ENCODE measurements at places on chromosomes 1 and 21.

DNA sequence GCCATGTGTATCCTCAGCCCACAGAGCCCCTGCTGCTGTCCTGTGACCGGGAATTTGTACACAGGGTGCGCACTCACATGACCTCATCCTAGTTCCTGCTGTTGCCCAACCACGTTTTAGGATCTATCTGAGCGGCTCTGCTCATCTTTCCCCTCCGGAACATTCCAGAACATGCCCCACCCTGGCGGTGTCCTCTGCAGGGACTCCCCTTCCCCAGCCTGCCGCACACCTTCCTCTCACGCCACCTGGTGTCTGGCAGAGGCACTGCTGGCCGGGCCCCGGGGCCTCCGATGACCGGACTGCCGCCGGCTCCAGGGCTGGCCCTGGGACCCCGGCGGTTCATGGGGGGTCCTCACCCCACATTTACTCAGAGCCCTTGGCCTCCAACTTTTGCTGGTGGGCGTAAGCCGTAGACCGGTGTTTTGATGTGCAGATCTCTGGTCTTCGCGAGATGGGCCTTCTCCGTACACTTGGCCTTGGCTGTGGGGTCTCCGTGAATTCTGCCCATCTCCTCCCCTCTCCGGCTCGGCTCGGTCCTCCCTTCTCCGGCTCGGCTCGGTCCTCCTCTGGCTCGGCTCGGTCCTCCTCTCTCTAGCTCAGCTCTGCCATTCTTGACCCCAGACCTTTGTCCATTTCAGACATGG is 29.5 kb downstream of the ARHGEF16 start:
- DNase-seq = no peak

DNA sequence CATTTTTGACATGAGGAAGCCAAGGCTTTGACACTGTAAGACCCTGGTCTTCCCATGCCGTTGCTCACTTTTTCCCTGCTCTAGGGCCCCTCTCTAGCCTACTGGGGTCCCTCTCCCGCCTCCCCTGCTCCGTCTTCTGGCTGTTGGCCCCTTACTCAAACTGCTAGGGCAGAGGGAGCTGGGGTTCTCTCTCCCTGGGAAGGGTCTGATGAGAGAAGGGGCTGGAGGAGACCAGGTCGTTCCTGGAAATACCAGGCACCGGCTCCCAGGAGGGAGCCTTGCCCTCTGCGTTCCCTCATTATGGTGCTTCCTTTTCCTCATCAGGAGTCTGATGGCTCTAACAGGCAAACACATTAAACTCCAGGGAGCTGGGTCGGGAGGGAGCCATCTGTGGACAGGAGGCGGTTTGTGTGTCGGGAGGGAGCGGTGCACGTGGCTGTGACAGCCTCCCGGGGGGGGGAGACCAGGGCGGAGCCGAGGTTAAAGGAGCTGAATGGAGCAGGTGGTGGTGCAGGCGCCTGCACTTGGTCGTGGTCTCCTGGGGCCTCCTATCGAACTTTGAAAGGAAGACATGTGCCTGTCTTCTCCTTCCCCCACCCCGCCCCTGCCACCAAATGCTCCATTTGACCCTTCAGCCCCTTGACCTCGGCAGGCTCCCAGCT is 35.4 kb upstream of the LHX4 start:
- DNase-seq = no peak

- DNase-seq = no peak
Observed at GRCh38 chr1:47280142-47280541, 33.8 kb downstream of the STIL start.

DNA sequence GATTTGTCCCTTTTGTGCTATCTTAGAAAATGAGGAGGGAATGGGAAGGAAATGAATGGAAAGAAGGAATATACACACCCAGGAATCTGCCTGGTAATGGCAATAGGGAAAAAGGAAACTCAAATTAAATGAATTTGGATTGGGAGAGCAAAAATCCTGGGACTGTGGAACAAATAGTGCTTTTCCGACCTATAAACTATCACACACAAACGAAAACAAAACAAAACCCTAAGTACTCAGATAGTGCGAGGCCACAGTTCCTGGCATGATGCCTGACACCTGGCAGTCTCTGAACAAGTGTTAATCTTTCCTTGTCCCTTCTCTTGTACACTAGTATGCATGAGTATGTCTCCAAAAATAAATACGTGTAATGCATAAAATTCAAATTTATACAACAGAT is 319.8 kb upstream of the SPAG17 start:
- no peak for DNase-seq

- DNase-seq = no peak
Observed at GRCh38 chr1:118650107-118650807, 337.9 kb downstream of the TBX15 start.

- peak; percentile 2 for DNase-seq
Observed at GRCh38 chr21:15005391-15005790, 59.4 kb downstream of the NRIP1 start.

DNA sequence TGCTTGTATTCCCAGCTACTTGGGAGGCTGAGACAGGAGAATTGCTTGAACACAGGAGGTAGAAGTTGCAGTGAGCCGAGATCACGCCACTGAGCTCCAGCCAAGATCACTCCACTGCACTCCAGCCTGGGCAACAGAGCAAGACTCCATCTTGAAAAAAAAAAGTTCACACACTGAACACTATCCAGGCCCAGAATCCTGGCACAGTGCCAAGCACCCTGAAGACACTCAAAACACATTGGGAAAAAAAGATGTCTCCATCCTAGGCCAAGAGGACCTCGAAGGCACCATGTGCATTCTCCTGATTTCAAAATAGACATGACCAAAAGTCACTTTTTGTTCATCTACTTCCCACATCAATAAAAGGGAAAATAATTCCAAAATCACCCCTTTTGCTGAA is 38.7 kb downstream of the SLC9A1 start:
- no peak for DNase-seq

DNA sequence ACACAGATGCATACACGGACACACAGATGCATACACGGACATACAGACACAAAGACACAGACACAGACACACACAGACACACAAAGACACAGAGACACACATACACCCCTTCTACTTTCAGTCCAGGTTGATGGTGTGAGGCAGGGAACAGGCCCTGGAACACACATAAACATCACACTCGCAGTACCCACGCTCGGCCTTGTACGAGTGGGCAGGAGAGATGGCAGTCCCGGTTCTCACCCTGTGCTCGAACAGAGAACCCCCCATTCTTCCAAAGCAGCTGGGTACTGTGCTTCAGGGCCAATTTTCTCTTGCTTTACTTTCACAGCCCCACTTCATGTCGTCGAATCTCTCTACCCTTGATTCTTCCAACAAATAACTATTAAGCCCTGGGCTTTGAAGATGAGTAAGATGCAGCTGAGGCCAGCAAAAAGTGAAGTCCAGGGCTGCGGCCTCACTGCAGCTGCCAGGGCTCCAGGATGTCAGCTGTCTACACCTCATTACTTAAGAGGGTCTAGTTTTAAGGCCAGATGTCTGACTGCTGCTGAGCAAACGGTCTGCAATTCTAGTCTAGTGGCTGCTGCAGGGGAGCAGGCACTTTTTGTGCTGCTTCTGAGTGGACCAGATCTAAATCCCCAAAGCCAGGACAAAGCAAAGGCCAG is 90.1 kb downstream of the PGBD5 start:
- DNase-seq = no peak

GRCh38 chr1:244647819-244648218 is 5.1 kb upstream of the DESI2 start:
- DNase-seq = no peak

- no peak for DNase-seq
Observed at GRCh38 chr1:247400685-247401084, 15.3 kb upstream of the NLRP3 start.

DNA sequence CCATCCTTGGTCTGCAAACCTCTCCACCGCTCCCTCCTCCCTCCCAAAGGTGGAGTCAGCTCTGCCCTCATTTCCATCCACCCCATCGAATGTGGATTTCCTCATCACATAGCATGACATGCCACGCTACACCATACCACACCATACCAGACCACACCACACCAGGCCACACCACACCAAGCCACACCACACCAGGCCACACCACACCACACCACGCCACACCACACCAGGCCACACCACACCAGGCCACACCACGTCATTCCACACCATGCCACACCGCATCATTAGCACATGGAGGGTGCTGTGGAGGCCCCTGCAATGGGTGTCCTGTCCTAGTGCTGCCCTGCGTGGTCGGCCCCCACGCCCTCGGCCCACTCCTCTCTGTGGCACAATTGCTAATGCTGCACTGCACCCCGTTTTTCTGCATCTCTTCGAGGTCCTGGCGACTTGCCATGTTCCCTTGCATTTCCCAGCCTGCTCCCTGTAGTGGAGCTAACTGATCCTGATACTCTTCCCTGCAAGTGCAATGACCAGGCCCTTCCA is 11.3 kb downstream of the DFFB start:
- DNase-seq = no peak

DNA sequence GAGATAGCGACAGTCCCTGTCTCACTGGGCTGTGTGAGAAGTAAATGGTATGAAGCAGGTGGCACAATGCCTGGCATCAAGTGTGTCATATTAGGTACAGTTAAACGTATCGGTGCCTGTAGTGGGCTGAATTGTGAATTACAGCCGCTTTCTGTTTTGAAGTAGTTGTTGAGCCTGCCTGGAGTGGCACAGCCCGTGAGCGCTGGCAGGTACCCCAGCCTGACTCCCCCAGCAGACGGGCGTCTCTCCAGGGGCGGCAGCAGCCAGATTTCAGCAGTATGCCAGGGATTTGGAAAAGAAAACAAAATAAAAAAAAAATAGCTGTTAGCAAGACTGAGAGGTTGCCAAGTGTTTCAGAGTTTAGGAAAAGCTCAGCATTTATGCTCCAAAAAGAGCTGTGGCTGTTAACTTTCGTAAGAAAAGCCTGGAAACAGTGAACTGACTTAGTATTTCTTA is 26.6 kb upstream of the GPR153 start:
- DNase-seq = peak; percentile 42

DNA sequence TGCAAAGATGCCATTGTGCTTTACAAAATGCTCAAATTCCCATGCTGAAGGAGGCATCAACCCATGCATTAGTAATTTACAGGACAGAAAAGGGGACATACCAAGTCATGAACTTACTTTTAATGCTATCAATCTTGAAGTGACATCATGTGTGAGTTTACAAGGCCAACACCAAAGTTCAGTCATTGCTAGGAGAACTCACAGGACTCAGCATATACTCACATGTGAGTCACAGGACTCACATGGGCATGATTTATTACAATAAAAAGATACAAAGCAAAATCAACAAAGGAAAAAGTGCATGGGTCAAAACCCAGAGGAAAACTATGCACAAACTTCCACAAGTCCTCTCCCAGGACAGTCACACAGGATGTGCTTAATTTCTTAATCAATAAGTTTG is 1656.0 kb downstream of the MRPL39 start:
- no peak for DNase-seq

DNA sequence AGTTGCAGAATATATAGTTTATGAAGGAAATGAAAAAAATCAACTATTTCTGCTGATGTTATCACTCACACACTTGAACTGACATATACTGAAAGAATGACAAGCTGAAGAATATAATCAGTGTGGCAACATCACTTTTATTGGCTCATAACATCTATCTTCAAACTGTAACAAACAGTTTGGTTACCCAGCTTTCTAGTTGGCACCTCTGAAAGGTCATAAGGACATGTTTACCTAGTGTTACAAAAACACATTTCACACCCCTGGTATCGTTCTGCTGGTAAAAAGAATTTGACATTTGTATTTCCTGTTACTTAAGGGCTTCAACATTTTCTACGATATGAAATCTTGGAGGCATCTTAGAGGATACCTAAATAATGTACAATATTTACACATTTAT is 1267.0 kb upstream of the NCAM2 start:
- no peak for DNase-seq

DNA sequence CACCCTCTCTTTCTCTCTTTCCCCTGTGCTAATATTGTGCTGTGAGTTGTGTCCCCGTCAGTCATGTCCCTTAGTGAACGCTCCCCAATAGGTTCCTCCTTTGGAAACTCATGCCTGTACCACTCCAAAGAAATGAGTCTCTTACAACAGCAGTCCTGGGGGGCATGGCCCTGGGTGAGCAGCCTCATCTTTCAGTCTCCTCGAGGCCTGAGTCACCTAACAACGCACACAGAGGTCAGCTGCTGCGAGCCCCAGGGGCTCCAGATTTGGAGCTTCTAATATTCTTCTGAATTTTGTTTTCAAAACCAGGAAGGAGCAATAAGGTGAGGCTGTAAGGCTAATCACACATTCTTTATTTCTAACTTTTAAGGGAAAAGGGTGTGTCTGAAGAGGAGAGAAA is 30.5 kb upstream of the ZBTB8A start:
- no peak for DNase-seq

DNA sequence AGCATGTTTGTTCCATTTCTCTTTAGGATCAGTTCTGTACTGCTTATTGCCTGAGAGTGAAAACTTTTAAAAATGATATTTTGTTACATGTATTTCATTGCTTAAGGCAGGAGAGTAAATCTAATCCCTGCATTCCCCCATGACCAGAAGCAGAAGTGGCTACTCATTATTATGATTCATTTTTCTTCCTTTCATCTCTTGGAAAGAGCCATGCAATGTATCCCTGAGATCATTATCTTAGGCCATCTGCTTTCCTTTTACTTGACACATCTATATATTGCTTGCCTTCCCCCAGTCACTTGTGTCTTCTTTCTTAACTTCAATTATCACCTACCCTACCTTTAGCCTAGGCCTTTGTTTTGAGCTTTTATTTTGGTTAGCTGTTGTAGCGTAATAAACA is 430.4 kb upstream of the CHRM3 start:
- no peak for DNase-seq

DNA sequence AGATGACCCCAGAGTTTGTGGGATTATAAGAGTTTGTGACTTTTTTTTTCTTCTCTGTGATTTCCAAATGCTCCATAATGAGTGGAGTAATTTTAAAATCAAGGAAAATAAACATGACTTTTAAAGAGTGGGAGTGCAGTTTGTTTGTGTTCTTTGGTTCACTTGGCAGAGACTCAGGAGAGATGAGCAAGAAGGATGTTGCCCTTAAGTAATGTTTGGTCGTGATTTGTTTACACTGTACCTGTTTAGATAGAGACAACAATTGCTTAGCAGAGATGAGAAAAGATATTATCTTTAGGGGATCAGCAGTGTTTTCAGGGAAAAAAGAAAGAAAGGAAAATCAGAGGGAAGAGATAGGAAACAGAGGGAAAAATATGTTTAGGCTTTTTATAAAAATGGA is 170.8 kb downstream of the ADSS2 start:
- no peak for DNase-seq

DNA sequence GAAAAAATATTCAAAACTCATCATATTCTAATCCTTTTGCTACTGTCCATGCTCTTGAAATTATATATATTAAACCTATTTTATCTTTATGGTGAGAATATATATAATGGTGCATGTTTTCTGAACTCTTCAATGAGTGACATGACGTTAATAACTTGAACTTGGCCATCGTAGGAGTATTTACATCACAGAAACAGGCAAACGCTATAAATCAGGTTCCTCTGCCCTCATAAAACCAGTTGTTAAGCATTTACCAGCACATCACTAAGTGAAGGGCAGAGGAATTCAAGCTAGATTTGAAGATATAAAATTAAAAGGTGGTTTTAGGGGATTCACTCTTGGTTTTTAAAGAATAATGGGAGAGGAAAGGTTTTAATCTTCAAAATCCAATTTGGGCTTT is 20.5 kb downstream of the NID1 start:
- no peak for DNase-seq

Data from putamen (tissue), 1 donor.